ENCODE measurements at places on chromosomes 2 and 18.

- DNase-seq: no peak
Measured at GRCh38 chr2:181998041-181998835, 12.6 kb downstream of the PPP1R1C start.

GRCh38 chr2:188345426-188345825 is 53.8 kb downstream of the GULP1 start:
- no peak for DNase-seq

DNA sequence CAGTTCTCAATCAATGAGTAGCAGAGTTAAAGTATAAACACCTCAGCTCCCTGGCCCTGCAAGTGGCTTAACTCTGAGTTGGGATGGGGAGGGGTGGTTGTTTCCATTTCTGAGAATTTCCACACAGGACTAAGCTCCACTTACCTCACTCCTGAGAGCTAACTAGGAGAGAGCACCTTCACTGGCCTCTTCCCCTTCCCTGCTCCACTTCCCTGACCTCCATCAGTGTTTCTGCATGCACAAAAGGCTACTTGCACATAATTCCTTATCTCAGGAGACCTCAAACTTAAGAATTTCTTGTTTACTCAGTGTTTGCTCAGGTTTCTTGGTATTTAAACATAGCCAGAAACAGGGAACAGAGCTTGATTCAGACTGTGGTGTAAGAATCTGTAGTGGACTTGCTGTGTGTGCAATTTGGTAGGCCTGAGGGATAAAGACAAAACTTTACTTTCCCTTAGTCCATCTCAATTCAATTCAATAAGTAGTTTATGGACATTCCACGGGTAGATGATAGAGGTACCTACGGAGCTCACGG is 97.2 kb downstream of the PID1 start:
- no peak for DNase-seq

GRCh38 chr2:200786826-200787225 is 24.9 kb upstream of the BZW1 start:
- DNase-seq: no peak

- DNase-seq: no peak
Measured at GRCh38 chr2:105143467-105144151, 97.9 kb upstream of the GPR45 start.

All from activated CD4-positive, alpha-beta T cell treated with anti-CD3 and anti-CD28 coated beads for 4 hours (primary cell).